GM04503 (cell line): ENCODE measurements at places on chromosomes 1 and 21.

- no peak for DNase-seq
These were observed 37.0 kb upstream of the ATP2B4 start for GRCh38 chr1:203589595-203589994.

DNA sequence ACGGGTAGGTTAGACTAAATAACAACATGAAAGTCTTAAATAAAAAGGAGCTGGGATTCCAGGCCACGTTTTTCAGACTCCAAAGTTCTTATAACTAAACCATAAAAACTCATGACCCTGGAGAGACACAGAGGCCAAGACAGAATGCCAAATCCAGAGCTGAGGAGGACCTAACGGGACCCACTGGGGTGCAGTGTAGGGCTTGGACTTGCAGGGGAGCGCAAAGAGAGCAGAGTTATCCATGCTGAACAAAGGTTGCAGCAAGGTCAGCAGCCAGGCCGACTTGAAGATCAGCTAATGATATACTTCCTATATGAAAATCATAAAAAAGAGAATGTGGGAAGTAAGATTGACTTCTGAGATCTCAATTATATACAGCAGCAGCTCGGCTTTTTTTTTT lies 237.1 kb downstream of the TM2D1 start:
- no peak for DNase-seq

GRCh38 chr1:67736750-67737149 lies 51.7 kb downstream of the GADD45A start:
- no peak for DNase-seq

DNA sequence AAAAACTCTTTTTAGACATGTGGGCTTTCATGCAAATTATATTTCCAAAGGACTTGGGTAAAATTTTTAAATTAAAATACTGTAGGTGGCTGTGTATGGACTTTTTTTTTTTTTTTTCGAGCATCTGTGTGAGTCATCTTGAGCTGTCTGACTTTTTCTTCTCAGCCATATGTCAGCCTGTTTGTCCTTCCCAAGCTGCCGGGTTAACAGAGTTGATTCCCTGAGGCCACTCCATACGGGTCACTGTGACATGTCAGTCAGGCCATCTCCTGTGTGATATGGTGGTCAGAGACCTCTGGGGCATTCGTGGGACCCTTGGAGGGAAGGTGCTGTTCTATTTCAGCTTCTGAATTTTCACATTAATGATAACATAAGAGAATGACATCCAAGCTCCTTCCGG lies 148.3 kb downstream of the KCNJ6 start:
- no peak for DNase-seq

DNA sequence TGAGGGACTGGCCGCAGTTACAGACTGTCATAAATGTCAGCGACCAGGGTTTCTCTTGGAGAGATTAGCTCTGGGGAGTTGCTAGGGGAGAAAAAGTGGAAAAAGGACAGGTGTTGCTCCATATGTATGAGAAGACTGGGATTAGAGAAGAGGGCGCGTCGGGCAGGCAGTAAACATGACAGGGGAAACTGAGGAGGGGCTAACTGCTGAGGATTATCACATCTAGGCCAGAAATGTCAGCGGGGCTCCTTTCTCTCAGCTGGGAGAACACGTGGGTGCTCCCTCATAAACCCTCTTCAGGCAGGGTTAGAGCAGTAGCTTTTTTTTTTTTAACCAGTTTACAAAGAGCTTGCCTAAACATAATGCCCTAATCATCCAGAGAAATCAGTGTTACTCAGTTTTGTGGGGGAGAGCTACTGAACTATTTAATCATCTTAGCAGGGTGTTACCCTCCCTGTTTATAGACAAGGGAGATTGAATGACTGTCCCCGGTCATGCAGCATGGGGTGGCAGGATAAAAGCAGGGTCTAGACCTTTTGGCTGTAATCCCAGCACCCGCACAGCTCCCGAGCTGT lies 35.2 kb downstream of the ELAPOR1 start:
- no peak for DNase-seq

DNA sequence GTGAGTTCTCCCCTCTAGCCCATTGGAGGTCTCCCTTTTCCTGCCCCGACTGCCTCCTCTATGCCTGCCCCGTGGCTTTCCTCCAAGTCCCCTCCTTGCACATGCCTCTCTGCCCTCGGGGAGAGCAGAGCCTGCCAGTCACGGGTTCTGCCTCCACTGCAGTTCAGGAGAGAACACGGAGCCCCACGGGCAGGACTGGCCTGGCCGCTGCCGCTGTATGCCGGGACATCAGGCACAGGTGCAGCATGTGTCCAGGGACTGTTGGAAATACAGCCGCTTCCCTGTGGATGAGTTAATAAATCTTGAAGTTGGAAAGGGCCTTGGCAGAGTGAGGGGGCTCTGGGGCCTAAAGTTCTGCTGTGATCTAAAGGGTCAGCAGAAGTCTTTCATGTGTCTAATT lies 676.6 kb downstream of the MATN1 start:
- no peak for DNase-seq

- no peak for DNase-seq
These were observed 122.8 kb downstream of the ACTL8 start for GRCh38 chr1:17877896-17878295.

DNA sequence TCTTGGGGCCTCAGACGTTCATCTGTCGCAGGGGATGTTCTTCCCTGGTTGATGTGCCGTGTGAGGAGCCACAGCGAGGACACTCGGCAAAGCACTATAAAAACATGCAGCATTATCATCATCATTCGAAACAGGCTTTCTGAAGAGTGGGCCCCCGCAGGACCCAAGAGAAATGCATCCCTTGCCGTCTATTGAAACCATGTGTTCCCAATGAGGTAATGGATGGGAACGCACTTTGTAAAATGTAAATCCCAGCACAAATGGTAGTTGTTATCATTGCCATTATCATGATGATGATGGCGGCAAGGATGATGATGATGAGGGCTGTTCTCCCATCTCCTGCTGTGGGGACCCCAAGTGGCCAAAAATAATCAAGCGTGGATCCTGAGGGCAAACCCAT lies 76.8 kb downstream of the GLIS1 start:
- DNase-seq: no peak

GRCh38 chr1:189787201-189787600 lies 690.5 kb downstream of the BRINP3 start:
- DNase-seq: no peak

- no peak for DNase-seq
These were observed 94.3 kb downstream of the NIBAN1 start for GRCh38 chr1:184879876-184880557.

GRCh38 chr21:46083791-46084561 lies 13.9 kb upstream of the COL6A2 start:
- no peak for DNase-seq

DNA sequence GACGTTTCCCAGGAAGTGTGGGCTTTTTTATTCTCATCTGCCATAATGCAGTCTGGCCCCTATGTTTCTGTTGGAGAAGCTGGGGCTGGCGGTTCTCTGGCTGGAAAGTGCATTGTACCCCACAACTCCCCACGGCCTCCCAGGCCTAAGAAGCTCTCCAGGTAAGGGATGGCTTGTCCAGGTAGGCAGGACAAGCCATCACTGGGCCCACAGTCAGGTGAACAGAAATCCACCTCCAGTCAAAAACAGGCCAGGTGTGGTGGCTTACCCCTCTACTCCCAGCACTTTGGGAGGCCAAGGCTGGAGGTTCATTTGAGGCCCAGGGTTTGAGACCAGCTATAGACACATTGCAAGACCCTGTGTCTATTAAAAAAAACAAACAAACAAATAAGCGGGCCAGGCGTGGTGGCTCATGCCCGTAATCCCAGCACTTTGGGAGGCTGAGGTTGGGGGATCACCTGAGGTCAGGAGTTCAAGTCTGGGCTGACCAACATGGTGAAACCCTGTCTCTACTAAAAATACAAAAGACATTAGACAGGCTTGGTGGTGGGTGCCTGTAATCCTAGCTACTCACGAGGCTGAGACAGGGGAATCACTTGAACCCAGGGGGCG lies 3.1 kb upstream of the WNT9A start:
- DNase-seq: no peak

DNA sequence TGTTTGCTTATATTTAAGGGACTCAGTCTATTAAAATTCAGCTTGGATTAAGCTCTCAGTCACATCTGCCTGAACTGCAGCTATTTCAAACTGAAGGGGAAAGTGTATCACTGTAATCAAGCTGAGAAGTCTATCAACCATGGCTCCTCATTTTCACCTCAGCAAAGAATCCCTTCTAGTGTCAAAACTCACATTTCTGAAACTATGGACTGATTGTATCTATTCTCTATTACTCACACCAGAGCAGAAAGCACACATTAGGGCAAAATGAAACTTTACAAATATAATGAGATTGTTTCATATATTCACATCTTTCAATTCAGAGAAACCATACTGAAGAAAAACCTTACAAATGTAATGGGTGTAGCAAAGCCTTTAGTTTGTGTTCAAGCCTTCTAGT lies 14.6 kb upstream of the C1orf146 start:
- no peak for DNase-seq

- no peak for DNase-seq
These were observed 51.8 kb downstream of the CD46 start for GRCh38 chr1:207803678-207804077.

GRCh38 chr1:244242446-244242845 lies 191.4 kb downstream of the ZBTB18 start:
- DNase-seq: no peak

GRCh38 chr1:143698016-143698415 lies 273.8 kb downstream of the FAM72C start:
- no peak for DNase-seq

DNA sequence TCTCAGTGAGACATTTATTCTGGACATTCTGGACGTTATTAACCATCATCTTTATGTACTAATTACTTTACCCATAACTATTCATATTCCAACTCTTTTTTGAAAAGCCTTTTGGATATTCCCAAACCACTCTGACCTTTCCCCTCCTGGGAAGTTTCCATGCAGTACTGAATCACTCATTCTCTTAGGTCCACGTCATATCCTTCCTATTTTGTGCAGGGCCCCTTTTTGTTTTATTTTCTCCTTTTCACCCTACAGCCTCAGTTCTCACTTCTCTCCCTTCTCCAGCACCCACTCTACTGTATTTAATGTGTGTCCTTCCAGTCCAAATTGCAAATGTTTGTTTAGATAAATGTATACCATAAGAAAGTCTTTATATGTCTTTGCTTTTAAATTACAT lies 16.4 kb upstream of the ATP1A1 start:
- DNase-seq: no peak

- peak; percentile 20 for DNase-seq
These were observed 47.8 kb downstream of the CHML start for GRCh38 chr1:241592273-241592958.

- no peak for DNase-seq
These were observed 731.2 kb downstream of the USP25 start for GRCh38 chr21:16460936-16461335.

DNA sequence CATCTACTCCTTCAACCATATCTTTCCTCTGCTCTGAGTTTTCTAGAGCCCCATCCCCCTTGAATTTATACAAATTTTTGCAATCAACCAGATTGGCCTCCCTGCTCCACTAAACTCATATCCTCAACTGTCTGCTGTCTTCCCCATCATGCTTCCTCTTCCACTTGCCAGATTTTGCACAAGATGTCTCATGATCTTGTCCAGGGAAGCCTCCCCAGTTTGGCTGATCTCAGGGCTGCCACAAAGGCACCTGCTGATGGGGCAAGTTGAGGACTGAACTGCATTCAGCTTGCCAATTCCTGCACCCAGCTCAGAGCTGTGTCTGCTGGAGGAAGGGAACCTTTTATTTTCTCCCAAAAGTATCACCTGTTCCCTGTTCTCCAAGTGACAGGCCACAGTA lies 3.9 kb upstream of the KCNJ9 start:
- DNase-seq: no peak

GRCh38 chr1:88655140-88655539 lies 28.9 kb upstream of the PKN2 start:
- DNase-seq: no peak

DNA sequence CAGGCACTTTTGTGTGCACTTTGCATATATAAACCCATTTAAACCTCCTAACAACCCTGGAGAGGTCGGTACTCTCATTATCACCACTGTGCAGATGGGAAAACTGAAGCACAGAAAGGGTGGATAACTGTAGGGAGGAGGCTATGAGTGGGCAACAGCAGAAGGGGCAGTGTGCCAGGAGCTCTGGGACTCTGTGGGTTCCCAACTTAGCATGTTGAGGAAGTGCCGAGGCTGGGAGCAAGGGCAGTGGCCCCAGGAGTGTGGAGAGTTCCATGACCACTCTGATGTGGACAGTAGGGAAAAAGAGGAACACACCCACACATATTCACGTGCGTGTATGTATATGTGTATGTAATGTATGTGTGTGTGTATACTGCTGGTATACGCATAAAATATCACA lies 25.7 kb upstream of the KCNC4 start:
- DNase-seq: no peak

- no peak for DNase-seq
These were observed 14.3 kb upstream of the KCNA10 start for GRCh38 chr1:110533230-110533629.

DNA sequence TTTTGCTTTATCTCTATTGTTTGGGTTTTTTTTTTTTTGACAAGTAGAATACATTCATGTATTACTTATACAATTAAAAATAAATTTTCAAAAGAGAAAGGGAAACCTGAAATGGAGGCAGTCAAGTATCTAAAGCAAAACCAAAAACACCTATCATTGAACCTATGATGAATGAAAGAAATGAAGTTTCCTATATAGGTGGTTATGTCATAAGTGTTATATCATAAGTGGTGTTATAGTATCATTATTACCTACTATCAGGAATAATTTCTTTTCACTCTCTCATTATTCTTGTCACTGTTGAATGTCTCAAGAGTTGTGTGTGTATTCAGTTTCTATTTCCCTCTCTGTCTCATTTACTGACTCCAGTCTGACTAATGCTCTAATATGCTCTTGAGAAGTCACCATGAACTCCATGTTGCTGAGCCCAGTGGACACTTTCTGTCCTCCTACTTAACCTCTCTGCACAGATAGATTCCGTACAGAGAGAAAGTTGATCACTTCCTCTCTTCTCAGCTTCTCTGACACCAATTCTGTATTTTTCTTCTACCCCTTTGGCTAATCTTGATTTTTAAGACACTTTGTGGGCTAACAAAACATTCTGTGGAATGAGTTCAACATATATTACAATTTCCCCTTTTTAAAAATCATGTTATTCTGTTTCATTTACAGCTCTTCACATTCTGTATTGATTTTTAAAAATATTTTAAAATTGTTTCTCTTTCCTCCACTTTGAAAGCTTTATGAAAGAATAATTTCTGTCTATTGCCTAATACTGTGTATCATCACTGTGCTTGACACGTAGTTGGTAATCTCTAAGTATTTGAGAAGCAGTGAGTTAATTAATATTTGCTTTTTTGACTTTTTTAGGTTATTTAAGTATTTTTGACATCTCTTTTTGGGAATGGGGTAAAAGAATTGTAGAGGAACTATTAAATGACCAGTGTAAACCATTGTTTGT lies 50.1 kb downstream of the RASAL2 start:
- no peak for DNase-seq

GRCh38 chr1:184503221-184503749 lies 116.5 kb downstream of the C1orf21 start:
- no peak for DNase-seq
